ENCODE measurements at places on chromosomes 6 and 20.

- no peak for DNase-seq
These were observed 134.6 kb downstream of the PHACTR1 start for GRCh38 chr6:12851123-12851695.

DNA sequence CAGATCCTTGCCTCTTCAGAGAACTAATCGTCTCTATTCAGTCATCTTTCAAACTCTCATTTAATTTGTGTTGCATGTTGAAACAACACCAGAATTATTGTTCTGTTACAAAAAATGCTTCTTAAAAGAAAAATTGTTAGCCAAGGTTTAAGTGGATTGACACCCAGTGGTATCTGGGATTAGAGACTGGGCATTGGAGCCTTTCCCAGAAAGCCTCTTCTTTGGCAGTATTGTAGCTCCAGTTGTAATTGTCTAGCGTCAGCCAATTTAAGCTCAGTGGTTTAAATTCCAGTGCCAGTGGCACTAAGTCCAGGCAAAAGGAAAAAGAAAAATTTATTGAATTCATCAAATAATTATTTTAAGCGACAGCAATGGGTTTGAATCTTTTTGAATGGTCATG lies 801 bp downstream of the CCDC28A start:
- DNase-seq = no peak

DNA sequence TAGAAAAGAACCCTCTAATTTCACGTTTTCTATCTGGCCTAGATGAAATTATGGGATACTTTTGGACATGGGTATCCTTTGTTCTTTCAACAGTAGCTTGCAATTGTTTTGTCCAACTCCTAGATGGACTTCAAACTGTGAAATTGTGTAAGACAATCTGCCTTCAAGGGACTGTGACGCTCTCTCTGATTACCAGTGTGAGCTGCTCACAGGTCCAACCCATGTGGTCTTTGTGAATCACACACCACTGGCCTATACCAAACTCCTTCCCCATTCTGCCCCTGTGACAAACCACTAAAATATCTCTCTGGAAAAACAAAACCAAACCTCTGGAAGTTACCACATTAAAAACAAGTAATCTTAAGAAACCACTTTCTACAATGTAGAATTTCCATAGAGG lies 59.5 kb downstream of the NINL start:
- DNase-seq = peak; percentile 36

DNA sequence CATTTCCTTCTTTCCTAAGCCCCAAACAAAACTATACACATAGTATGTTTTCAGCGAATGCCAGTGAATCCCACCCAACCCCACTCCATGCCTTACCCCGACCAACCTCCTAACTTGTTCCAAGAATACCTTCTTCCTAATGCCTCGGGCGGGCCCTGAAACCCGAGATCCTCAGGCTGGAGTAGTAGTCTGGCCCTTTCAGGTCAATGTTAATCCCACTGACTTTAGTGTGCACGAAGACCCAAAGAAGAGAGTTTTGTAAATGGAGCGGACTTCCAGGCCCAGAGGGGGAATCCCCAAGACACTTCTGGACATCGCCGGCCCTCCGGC lies 394 bp downstream of the YIPF3 start:
- DNase-seq = no peak

GRCh38 chr20:32767418-32768198 lies 5.4 kb downstream of the DNMT3B start:
- no peak for DNase-seq

- peak; percentile 1 for DNase-seq
These were observed 89.3 kb downstream of the HTR1B start for GRCh38 chr6:77373955-77374354.

DNA sequence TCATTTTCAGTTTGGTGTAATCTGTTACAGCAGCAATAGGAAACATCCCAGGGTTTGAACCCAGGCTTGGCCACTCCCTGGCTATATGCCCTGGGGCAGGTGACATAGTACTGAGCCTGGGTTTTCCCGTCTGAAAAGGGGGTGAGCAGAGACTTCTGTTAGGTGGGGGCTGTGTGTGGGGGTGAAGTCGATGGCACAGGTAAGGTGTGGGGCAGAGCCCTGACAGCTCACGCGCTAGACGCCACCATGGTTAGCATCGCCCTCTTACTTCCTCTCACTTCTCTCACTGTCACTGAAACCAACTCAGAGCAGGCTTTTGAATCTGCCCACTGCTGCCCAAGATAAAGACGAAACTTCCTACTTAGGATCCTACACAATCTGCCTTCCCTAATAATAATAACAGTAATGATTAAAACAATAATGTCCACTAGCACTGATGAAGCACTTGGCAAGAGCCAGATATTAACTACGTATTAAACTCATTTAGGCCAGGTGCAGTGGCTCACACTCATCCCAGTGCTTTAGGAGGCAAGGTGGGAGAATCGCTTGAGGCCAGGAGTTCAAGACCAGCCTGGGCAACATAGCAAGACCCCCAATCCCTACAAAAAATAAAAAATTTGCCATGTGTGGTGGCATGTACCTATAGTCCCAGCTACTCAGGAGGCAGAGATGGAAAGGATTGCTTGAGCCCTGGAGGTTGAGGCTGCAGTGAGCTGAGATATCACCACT lies 117.9 kb upstream of the PTPN1 start:
- no peak for DNase-seq

DNA sequence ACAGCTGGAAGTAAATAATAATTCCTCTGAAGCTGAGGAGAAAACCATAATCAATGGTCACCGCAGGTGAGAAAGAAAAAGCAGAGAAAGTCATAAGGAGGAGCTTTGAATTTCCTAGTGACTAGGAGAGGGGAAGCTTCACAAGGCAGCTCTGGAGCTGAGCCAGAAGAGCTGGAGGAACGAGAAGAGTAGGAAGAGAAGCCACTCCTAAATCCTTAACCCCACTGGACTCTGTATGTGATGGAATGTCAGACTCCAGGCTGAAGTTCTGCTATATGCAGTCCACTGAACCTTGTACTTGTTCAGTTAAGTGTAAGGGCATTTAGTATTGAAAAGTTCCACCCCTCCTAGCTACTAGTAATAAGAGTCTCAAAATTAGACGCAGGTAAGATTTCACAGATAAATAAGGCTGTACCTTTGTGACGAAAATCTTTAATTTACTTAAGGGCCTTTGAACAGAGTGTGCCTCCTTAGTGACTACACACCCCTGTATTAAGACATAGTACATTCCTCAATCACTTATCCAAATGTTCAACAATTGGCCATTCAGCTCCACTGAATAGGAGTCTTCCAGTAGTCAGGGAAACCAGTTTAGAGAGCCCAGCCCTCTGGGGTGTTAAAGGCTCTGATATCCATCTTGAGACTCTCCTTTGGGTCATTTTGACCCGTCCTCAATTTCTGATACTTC lies 71.4 kb upstream of the UFL1 start:
- no peak for DNase-seq

DNA sequence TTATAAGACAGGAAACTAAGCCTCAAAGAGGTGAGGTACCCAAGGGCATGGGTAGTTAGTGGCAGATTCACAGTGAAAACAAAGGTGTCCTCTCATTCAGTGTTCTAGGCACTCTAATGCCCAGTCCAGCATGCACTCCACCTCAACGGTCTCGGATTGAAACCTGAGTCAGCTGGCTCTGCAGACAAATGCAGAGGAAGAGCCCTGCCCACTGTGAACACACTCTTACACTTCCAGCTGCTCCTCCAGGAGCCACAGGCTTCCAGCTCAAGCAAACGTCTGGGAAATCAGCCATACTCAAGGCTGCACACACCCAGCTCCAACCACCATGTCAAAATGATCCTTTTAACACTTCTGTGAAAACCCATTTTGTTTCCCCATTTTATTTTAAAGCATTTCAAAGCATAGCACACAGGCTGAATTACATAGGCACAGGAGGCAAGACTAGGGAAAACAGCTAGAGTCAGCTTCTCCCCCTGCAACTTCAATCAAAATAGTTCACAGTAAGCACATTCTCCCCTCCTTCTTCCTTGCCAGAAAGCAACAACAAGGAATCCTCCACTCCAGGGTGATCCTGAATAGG lies 3.0 kb upstream of the IL17A start:
- DNase-seq = no peak

DNA sequence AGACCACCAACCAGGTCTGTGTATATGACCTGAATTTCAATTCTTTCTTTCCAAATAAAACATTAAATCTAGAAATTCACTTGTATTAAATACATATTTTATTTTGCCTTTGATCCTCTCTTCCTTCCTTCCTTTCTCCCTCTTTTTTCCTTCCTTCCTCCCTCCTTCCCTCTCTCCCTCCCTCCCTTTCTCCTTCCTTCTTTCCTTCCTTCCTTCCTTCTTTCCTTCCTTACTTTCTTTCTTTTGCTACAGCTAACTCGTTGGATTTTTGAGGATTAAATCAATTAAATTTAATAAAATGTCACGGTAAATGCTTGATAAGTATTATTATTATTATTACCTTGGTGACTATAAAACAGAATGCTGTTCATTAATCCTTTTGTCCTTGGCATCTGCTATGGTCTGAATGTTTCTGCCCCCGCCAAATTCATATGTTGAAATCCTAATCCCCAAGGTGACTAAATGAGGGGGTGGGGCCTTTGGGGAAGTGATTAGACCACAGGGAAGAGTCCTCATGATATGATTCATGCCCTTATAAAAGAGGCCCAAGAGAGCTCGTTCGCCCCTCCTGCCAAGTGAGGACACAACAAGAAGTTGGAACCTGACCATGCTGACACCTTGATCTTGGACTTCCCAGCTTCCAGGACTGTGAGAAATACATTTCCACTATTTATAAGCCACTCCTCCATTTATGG lies 67.6 kb upstream of the BTBD3 start:
- no peak for DNase-seq

DNA sequence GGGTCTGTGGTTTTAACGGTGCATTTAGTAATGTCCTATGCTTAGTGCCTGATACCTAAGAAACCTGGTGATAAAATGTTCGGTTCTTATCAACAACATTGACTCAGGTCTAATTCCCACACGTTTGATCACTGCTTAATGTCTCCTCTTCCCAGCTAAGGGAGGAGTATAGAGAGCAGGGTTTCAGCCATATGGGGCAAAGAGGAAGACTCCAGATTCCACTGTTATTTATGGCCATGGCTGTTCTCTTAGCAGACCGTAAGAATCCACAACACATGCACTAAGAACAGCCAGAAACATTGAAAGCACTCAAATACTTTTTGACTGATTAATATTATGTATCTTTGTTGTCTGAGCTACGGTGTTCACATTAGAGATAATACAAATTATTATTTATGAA lies 112.1 kb downstream of the BCAS1 start:
- no peak for DNase-seq

DNA sequence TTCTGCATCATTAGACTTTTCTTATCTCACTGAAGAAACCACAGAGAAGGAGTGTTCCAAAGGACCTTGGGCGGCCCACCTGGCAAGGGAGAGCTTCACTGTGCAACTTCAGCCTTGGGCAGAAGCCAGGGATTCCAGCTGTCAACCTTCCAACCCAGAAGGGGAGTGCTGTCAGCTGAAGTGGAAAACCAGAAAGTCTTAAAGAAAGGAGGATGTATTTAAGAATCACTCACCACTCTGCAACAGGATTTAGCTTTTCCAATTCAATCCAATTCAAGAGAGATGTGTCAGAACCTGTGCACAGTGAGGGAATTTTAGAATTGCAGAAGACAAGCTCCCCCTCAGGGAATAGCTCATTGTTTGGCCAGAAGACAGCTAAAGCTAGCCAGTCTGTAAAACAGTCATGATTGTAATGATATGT lies 553.7 kb downstream of the CD83 start:
- no peak for DNase-seq

- DNase-seq = no peak
These were observed 8.2 kb downstream of the BACH2 start for GRCh38 chr6:90288404-90288803.

DNA sequence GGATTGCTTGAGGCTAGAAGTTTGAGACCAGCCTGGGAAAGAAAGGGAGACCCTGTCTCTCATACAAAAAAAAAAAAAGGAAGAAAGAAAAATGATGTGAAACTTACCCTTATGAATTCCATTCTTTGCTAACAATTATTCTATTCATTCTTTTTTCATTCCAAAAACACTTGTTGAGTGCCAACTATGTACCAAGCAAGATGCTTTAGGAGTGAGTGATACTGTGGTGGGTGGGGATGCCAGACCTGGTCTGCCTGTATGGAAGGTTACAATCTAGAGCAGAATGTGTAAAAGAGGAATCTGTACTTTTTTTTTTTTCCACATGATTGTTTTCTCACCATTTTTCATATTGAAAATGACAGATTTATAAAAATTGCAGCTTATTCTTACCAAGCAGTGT lies 73.8 kb upstream of the TULP1 start:
- DNase-seq = no peak

- DNase-seq = peak; percentile 29
These were observed 35.2 kb upstream of the KIF13A start for GRCh38 chr6:18022398-18023231.

- no peak for DNase-seq
These were observed 822.1 kb downstream of the TENT5A start for GRCh38 chr6:80930376-80930775.

DNA sequence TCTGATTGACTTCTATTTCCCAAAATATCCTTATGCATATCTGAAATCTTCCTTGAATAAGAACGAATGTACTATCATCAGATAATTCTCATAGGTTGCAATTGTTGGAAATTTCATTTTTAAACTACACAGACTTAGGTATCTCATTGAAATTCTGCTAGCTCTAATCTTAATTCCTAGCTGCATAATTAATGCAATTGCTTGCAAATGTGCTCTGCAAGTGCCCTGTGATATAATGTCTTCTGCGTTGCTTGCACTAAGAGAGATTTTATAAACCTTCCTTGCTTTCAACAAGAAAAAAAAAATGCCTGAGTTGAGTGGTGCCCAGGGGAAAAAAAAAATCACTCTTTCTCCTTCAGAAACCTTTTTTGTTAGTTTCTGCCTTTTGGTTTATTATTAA lies 354.9 kb downstream of the TFAP2A start:
- no peak for DNase-seq

GRCh38 chr6:168052291-168052891 lies 26.6 kb downstream of the FRMD1 start:
- DNase-seq = peak; percentile 58

DNA sequence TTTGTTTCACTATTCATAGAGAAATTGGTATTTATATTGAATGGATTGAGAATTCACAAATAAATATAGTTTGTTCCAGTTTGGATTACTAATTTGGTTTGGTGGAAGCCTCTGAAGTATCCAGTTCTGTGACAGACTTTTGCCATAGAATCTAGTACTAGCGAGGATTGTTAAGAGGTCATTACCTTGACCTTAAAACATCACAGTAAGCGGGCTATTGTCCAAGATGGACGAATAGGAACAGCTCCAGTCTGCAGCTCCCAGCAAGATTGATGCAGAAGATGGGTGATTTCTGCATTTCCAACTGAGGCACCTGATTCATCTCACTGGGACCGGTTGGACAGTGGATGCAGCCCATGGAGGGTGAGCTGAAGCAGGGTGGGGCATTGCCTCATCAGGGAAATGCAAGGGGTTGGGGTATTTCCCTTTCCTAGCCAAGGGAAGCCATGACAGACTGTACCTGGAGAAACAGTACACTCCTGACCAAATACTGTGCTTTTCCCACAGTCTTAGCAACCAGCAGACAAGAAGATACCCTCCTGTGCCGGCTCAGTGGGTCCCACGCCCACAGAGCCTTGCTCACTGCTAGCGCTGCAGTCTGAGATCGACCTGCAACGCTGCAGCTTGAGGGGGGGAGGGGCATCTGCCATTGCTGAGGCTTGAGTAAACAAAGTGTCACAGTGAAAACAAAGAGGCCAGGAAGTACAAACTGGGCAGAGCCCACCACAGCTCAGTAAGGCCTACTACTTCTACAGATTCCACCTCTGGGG lies 66.4 kb upstream of the NEDD9 start:
- no peak for DNase-seq
